Brain (organoid and tissue), 16 donors: ENCODE measurements at places on chromosomes 6 and 20. TPM values are rescaled to one million over a fixed set of nuclear protein-coding genes. Genes with fewer than 3 reads are reported as not detected.

The ATP6V1G2 gene
- 122 TPM for polyA plus RNA-seq

GRCh38 chr6:68633972-68634725, 933 bp upstream of the ADGRB3 start:
- DNase-seq, result peak; percentile 73

- peak; percentile 32 for DNase-seq
Observed at GRCh38 chr20:63116412-63117106, 99.4 kb downstream of the YTHDF1 start.

GRCh38 chr6:84062519-84063154, 29.1 kb downstream of the MRAP2 start:
- no peak for DNase-seq
